ENCODE measurements at places on chromosomes 6 and 20. TPM values are rescaled to one million over a fixed set of nuclear protein-coding genes. Genes with fewer than 3 reads are reported as not detected.
A peak's percentile ranks its signal among the peaks of the same experiment; 100 is the strongest.

The PNPLA1 gene
- not detected for total RNA-seq

DNA sequence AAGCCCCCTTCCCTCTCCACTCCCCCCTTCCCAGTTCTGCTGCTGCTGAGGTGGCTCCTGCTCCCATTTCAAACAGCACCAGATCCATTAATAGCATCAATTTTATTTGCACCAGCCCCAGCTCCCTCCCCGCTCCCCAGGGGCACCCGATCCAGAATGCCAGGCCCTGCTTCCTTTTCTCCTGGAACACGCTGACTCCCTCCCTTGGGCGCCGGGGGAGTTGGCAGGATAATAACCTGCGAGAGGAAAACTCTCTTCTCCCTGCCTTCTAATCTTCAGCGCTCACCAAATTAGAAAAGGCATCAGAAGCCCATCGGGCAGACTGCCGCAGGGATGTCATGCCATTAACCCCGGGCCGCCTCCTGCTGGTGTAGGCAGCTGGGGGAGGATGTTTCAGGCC, 77.8 kb downstream of the NCR2 start:
- peak; percentile 30 for DNase-seq

The BTN3A1 gene
- total RNA-seq: 9.1 TPM

GRCh38 chr6:70549327-70549726, 17.4 kb upstream of the SDHAF4 start:
- DNase-seq: no peak

The LRP11 gene
- 22.0 TPM for total RNA-seq

- DNase-seq: peak; percentile 38
These were observed 1.5 kb downstream of the MAFB start for GRCh38 chr20:40687384-40688128.

GRCh38 chr6:136137008-136137692, 113.0 kb downstream of the MTFR2 start:
- DNase-seq: no peak

The SIRPA gene
- total RNA-seq: 11.5 TPM

The BPIFB4 gene
- total RNA-seq: not detected

DNA sequence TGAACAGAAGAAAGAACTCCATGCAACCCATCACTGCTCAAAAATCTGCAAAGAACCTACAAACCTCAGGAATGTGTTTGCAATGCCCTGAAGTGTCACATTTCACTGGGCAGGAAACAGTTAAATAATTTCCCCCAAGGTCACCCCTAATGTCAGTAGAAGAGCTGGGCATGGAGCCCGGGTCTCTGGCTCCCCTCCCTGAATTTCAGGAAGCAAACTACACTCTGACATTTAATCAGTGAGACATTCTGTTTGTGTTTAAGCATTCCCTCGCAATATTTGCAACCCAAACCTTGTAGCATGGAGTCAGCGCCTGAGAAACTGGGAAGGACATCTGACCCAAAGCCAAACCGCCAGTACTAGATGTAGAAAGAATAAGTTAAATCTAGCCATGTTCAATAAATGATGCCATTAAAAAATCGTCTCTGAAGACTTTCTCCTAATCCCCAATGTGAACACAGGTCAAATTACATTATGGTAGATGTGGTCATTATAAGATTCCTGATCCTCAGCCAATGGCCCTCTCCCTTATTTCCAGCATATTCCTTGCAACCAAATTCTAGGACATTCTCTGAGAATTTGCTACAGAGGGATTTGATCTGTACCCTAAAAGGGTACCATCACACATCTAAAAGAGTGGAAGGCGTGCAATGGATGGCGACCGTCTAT, 91.2 kb upstream of the ADTRP start:
- DNase-seq: no peak

The RRAGD gene
- 2.4 TPM for total RNA-seq

GRCh38 chr6:41332241-41332640, 3.2 kb upstream of the NCR2 start:
- no peak for DNase-seq

The MEP1A gene
- total RNA-seq: not detected

- DNase-seq: no peak
These were observed 975 bp downstream of the BMP7 start for GRCh38 chr20:57265336-57265996.

DNA sequence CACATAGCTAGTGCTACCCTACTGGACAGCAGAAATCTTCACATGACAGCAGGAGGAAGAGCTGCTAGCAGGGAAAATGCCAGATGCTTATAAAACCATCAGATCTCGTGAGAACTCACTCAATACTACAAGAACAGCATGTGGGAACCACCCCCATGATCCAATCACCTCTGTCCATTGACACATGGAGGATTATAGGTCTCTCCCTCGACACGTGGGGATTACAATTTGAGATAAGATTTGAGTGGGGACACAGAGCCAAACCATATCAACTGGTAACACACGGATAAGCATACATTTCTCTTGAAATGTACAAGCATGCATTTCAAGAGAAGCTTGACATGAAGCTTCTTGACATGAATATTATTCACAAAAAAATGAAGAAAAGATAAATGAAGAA, 64.1 kb downstream of the MMS22L start:
- DNase-seq: no peak

DNA sequence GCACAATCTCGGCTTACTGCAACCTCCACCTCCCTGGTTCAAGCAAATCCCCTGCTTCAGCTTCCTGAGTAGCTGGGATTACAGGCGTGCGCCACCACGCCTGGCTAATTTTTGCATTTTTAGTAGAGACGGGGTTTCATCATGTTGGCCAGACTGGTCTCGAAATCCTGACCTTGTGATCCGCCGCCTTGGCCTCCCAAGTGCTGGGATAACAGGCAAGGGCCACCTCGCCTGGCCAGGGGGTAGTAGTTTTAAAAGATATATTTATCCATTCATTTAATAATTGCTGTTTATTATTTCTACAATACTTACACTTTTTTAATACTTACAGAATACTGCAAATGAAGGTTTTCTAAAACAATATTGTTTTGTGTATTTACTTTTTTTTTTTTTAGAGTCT, 15.5 kb upstream of the DDX27 start:
- no peak for DNase-seq

- DNase-seq: no peak
These were observed 14.3 kb downstream of the TBPL1 start for GRCh38 chr6:133967347-133967746.

DNA sequence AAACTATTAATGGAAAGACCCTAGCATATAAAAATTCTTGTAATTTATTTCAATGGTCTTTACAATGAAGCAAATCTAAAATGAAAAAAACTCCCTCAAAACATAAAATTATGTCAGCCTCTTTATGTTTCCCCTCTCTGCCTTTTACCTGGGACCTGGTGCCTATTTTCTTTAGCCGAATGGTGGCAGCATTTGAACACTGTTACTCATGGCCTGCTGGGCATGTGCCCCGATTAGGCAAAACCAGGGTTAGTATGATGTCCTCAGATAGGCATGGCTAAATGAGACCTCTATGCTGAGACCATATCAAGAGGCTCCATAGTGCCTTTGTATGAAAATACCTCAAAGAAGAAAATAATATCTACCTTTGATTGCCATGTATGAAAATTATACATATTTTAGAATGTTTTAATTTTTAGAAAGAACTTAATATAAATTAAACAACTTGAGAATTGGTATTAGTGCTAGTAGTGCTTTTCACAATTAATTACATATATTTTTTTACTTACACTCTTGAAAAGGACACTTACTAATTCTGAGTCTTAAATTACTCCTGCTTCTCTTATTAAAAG, 22.5 kb upstream of the C6orf58 start:
- DNase-seq: no peak

DNA sequence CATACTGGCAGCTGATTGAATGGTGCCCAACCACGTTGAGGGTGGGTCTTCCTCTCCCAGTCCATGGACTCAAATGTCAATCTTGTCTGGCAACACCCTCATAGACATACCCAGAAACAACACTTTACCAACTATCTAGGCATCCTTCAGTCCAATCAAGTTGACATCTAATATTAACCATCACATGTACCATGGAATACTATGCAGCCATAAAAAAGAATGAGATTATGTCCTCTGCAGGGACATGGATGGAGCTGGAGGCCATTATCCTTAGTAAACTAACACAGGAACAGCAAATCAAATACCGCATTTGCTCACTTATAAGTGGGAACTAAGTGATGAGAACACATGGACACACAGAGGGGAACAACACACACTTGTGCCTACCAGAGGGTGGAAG, 206.9 kb upstream of the RNF217 start:
- no peak for DNase-seq

DNA sequence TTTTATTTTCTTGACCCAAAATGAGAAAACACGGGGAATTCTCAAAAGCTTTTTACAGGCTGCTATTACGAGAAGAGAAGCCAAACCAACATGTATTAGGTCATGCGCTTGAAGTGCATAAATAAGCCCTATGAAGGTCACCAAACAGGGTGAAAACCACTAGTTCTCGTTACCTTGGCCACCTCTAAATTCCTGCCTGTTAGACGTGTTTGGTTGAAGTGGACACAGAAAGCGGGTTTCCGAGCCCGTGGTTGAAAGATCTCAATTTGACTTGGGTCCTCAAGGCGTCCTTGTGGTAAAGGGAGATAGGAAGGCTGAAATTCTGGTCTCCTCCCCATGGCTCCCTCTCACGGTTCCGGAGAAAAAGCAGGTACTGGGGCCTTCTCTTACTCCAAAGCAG, 6.2 kb downstream of the EYA2 start:
- DNase-seq: no peak

Measured in uterus (tissue), 4 donors.